Activated CD4-positive, alpha-beta T cell treated with anti-CD3 and anti-CD28 coated beads for 36 hours (primary cell): ENCODE measurements at places on chromosomes 13 and 19. TPM values are rescaled to one million over a fixed set of nuclear protein-coding genes. Genes with fewer than 3 reads are reported as not detected.
A peak's percentile ranks its signal among the peaks of the same experiment; 100 is the strongest.

The ZNF841 gene
- 18.0 TPM for total RNA-seq

The ZNF44 gene
- total RNA-seq: 8.1 TPM

The MUC16 gene
- total RNA-seq: not detected

The RFPL4A gene
- total RNA-seq: not detected

The PSG5 gene
- not detected for total RNA-seq

The CD22 gene
- total RNA-seq: 4.1 TPM

The OVOL3 gene
- total RNA-seq: not detected

The KLK12 gene
- not detected for total RNA-seq

The ADPRHL1 gene
- 0.49 TPM for total RNA-seq

The OLFM2 gene
- 1.3 TPM for total RNA-seq

The LGI4 gene
- 0.67 TPM for total RNA-seq

The ZNF221 gene
- total RNA-seq: 1.9 TPM

The FBXO17 gene
- total RNA-seq: not detected

The LILRA6 gene
- total RNA-seq: not detected

The KLK5 gene
- not detected for total RNA-seq

The TNNI3 gene
- not detected for total RNA-seq

The PSG11 gene
- total RNA-seq: not detected

The SIGLEC7 gene
- not detected for total RNA-seq

The OR4F17 gene
- total RNA-seq: not detected

DNA sequence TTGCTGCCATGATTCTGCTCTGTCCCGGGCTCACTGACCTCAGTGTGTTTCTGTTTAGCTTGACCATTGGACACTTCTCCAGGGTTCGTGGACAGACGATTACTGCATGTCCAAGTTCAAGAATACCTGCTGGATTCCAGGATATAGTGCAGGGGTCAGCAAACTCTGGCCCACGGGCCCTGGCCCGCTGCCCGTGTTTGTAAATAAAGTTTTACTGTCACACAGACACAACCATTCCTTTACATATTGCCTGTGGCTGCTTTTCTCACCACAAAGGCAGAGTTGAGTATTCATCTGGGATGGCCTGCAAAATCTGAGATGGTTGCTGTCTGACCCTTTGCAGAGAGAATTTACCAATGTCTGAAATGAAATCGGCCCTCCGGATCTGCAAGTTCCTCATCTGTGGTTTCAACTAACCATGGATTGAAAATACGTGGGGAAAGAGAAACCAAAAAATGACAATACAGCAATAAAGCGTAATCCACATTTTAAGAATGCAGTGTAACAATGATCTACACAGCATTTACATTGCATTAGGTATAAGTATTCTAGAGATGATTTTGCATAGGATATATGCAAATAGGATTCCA lies 25.9 kb upstream of the F2RL3 start:
- no peak overlapping the region for H3K27ac ChIP-seq
- H3K27me3 ChIP-seq: no peaks in the 10 kb centered on the region
- peaks cover 23% of the 10 kb centered on the region for H3K36me3 ChIP-seq
- H3K4me3 ChIP-seq: no peak overlapping the region
- no peaks in the 10 kb centered on the region for H3K4me1 ChIP-seq

DNA sequence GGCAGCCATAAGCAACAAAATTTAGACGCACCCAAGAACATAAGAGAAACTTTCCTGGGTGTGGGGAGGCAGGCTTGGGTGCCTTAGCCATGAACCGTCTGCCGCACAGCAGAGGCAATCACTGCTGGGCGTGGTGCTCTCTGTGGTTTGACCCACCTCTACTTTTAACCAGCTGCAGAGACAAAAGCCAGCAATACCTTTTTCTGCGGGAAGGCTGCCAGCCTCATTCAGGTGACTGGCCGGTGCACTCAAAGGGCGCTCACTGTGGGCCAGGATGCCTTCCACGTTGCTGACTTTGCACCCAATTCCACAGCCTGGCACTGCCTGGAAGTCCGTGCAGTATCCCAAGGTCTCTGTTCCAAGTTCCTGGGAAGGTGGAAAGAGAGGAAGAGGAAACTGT lies 69.1 kb downstream of the ATP7B start:
- H3K36me3 ChIP-seq: no peaks in the 10 kb centered on the region
- H3K4me1 ChIP-seq: peaks cover 38% of the 10 kb centered on the region
- H3K4me3 ChIP-seq: peak overlapping the region; percentile 8
- no peak overlapping the region for H3K27ac ChIP-seq
- no peaks in the 10 kb centered on the region for H3K27me3 ChIP-seq
- peak; percentile 35 for DNase-seq

- DNase-seq: no peak
- H3K4me1 ChIP-seq: peaks cover 17% of the 10 kb centered on the region
- no peaks in the 10 kb centered on the region for H3K27me3 ChIP-seq
- no peaks in the 10 kb centered on the region for H3K36me3 ChIP-seq
- no peak overlapping the region for H3K4me3 ChIP-seq
- H3K27ac ChIP-seq: no peak overlapping the region
Observed at GRCh38 chr13:77506874-77507273, 28.6 kb upstream of the SCEL start.

GRCh38 chr19:33370783-33371182 lies 2.7 kb upstream of the CEBPG start:
- no peak for DNase-seq
- H3K4me3 ChIP-seq: no peak overlapping the region
- H3K4me1 ChIP-seq: peaks cover 15% of the 10 kb centered on the region

- H3K27me3 ChIP-seq: no peaks in the 10 kb centered on the region
- H3K4me1 ChIP-seq: peaks cover 11% of the 10 kb centered on the region
- no peak overlapping the region for H3K4me3 ChIP-seq
Observed at GRCh38 chr19:2528675-2529101, 52.8 kb downstream of the GADD45B start.

- H3K36me3 ChIP-seq: no peaks in the 10 kb centered on the region
- no peak overlapping the region for H3K4me3 ChIP-seq
- no peak overlapping the region for H3K27ac ChIP-seq
- peaks cover 51% of the 10 kb centered on the region for H3K27me3 ChIP-seq
Observed at GRCh38 chr19:35862528-35862927, 5.8 kb downstream of the KIRREL2 start.

GRCh38 chr19:21317821-21318220 lies 11.4 kb downstream of the ZNF708 start:
- DNase-seq: no peak
- no peak overlapping the region for H3K4me3 ChIP-seq
- no peaks in the 10 kb centered on the region for H3K27me3 ChIP-seq
- peaks cover 53% of the 10 kb centered on the region for H3K4me1 ChIP-seq

GRCh38 chr19:49398931-49399330 lies 10.9 kb downstream of the KASH5 start:
- no peak overlapping the region for H3K4me3 ChIP-seq
- no peaks in the 10 kb centered on the region for H3K36me3 ChIP-seq
- H3K27me3 ChIP-seq: no peaks in the 10 kb centered on the region
- H3K27ac ChIP-seq: no peak overlapping the region
- no peak for DNase-seq

DNA sequence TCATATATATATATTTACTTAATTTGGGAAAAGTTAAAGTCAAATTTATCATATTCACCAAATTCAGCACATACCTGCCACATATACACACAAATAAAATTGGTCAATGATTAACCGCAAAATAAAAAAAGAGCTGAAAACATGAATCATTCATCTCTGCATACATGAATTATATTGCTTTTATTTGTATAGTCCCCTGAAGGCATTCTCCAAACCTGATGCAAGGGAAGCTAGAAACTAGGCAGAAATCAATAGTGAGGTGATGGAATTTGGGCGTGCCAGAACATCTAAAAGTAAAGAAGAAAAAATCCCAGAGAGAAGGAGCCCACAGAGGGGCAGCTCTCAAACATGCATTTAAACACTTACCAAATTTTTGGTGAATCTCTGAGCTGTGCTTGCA lies 60.1 kb downstream of the UFM1 start:
- no peak for DNase-seq
- no peak overlapping the region for H3K4me3 ChIP-seq
- H3K27me3 ChIP-seq: peaks cover 5% of the 10 kb centered on the region
- no peaks in the 10 kb centered on the region for H3K36me3 ChIP-seq
- H3K27ac ChIP-seq: no peak overlapping the region
- no peaks in the 10 kb centered on the region for H3K4me1 ChIP-seq

GRCh38 chr13:35697186-35697730 lies 220.8 kb upstream of the MAB21L1 start:
- H3K4me1 ChIP-seq: no peaks in the 10 kb centered on the region
- H3K4me3 ChIP-seq: no peak overlapping the region
- no peaks in the 10 kb centered on the region for H3K36me3 ChIP-seq
- H3K27me3 ChIP-seq: peaks cover 10% of the 10 kb centered on the region

GRCh38 chr19:46192992-46193650 lies 36.4 kb upstream of the IGFL1 start:
- H3K4me1 ChIP-seq: no peaks in the 10 kb centered on the region
- H3K4me3 ChIP-seq: no peak overlapping the region
- no peaks in the 10 kb centered on the region for H3K36me3 ChIP-seq
- peaks cover 48% of the 10 kb centered on the region for H3K27me3 ChIP-seq
- H3K27ac ChIP-seq: no peak overlapping the region

GRCh38 chr19:2243274-2244124 lies 5.6 kb upstream of the AMH start:
- peaks cover 52% of the 10 kb centered on the region for H3K36me3 ChIP-seq
- H3K27me3 ChIP-seq: no peaks in the 10 kb centered on the region
- peaks cover 39% of the 10 kb centered on the region for H3K4me1 ChIP-seq
- no peak overlapping the region for H3K27ac ChIP-seq

GRCh38 chr19:6873708-6874431 lies 13.5 kb upstream of the ADGRE1 start:
- no peaks in the 10 kb centered on the region for H3K27me3 ChIP-seq
- H3K4me1 ChIP-seq: peaks cover 11% of the 10 kb centered on the region
- no peak for DNase-seq
- no peaks in the 10 kb centered on the region for H3K36me3 ChIP-seq
- H3K4me3 ChIP-seq: no peak overlapping the region

- H3K27ac ChIP-seq: peak overlapping the region; percentile 95
- H3K4me1 ChIP-seq: peaks cover 77% of the 10 kb centered on the region
- H3K36me3 ChIP-seq: peaks cover 11% of the 10 kb centered on the region
- peak; percentile 72 for DNase-seq
- H3K27me3 ChIP-seq: no peaks in the 10 kb centered on the region
- H3K4me3 ChIP-seq: peak overlapping the region; percentile 91
Observed at GRCh38 chr19:19406878-19407632, 1.6 kb downstream of the GATAD2A start.

GRCh38 chr13:96223231-96223630 lies 133.3 kb downstream of the HS6ST3 start:
- H3K27ac ChIP-seq: no peak overlapping the region
- no peaks in the 10 kb centered on the region for H3K36me3 ChIP-seq
- H3K4me1 ChIP-seq: no peaks in the 10 kb centered on the region
- H3K27me3 ChIP-seq: no peaks in the 10 kb centered on the region
- H3K4me3 ChIP-seq: no peak overlapping the region
- no peak for DNase-seq

- no peak overlapping the region for H3K27ac ChIP-seq
- no peak for DNase-seq
- H3K36me3 ChIP-seq: peaks cover 19% of the 10 kb centered on the region
- no peak overlapping the region for H3K4me3 ChIP-seq
- H3K27me3 ChIP-seq: no peaks in the 10 kb centered on the region
- H3K4me1 ChIP-seq: peaks cover 38% of the 10 kb centered on the region
Observed at GRCh38 chr13:73820285-73820684, 313.9 kb downstream of the KLF12 start.

- peaks cover 26% of the 10 kb centered on the region for H3K36me3 ChIP-seq
- H3K27ac ChIP-seq: peak overlapping the region; percentile 1
- no peaks in the 10 kb centered on the region for H3K27me3 ChIP-seq
- H3K4me3 ChIP-seq: no peak overlapping the region
Observed at GRCh38 chr19:49456326-49456725, 3.3 kb downstream of the ALDH16A1 start.

DNA sequence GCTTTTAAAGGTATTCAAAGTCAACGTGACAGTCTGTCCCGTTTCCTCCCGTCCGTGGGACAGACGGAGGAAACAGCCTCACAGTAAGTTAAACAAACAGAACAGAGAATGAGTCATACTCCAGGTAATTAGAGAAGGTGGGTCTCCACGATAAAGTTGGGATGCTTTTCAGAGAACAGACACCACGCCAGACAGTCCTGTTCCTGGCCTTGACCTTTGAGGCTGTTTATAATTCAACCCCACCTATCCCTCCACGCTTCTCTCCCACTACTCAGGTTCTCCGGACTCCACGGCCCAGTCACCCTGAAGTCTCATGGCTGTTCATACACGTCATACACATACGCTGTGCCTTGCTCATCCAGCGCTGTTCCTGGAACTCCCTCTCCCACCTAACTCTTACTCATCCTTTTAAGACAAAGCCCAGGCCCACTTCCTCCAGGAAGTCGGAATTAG lies 42.5 kb downstream of the ARHGEF18 start:
- H3K27me3 ChIP-seq: no peaks in the 10 kb centered on the region
- H3K36me3 ChIP-seq: peaks cover 14% of the 10 kb centered on the region
- peaks cover 32% of the 10 kb centered on the region for H3K4me1 ChIP-seq
- H3K4me3 ChIP-seq: no peak overlapping the region
- peak overlapping the region; percentile 71 for H3K27ac ChIP-seq

GRCh38 chr13:68292601-68293000 lies 1062.5 kb upstream of the PCDH9 start:
- H3K4me1 ChIP-seq: no peaks in the 10 kb centered on the region
- H3K27ac ChIP-seq: no peak overlapping the region
- H3K36me3 ChIP-seq: no peaks in the 10 kb centered on the region
- DNase-seq: no peak
- H3K27me3 ChIP-seq: no peaks in the 10 kb centered on the region

GRCh38 chr19:32624410-32624809 lies 43.4 kb downstream of the PDCD5 start:
- H3K27ac ChIP-seq: no peak overlapping the region
- DNase-seq: no peak
- peaks cover 17% of the 10 kb centered on the region for H3K36me3 ChIP-seq
- no peaks in the 10 kb centered on the region for H3K4me1 ChIP-seq
- H3K27me3 ChIP-seq: no peaks in the 10 kb centered on the region

DNA sequence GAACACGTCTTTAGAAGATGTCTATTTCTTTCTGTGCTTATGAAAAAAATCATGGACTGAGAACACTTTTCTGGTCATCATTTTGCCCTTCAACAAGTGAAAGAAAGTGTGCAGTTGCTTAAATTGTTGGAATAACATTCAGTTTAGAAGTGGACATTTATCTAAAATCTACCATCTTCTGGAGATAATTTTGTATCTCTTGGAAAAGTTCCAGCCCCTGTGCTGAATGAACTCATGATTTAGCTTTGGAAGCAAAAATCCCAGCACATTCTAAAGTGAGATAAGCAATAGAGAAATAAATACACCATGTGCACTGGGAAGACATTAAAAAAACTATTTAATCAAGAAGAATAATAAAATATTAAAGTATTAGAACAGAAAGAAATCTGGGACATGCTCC lies 1420.8 kb upstream of the SLC10A2 start:
- H3K4me3 ChIP-seq: no peak overlapping the region
- no peaks in the 10 kb centered on the region for H3K4me1 ChIP-seq
- no peaks in the 10 kb centered on the region for H3K27me3 ChIP-seq
- H3K36me3 ChIP-seq: no peaks in the 10 kb centered on the region
- no peak overlapping the region for H3K27ac ChIP-seq
- no peak for DNase-seq
